ENCODE measurements at places on chromosomes 7 and 10.

GRCh38 chr10:7560519-7560918, 106.2 kb downstream of the ITIH5 start:
- DNase-seq = no peak

DNA sequence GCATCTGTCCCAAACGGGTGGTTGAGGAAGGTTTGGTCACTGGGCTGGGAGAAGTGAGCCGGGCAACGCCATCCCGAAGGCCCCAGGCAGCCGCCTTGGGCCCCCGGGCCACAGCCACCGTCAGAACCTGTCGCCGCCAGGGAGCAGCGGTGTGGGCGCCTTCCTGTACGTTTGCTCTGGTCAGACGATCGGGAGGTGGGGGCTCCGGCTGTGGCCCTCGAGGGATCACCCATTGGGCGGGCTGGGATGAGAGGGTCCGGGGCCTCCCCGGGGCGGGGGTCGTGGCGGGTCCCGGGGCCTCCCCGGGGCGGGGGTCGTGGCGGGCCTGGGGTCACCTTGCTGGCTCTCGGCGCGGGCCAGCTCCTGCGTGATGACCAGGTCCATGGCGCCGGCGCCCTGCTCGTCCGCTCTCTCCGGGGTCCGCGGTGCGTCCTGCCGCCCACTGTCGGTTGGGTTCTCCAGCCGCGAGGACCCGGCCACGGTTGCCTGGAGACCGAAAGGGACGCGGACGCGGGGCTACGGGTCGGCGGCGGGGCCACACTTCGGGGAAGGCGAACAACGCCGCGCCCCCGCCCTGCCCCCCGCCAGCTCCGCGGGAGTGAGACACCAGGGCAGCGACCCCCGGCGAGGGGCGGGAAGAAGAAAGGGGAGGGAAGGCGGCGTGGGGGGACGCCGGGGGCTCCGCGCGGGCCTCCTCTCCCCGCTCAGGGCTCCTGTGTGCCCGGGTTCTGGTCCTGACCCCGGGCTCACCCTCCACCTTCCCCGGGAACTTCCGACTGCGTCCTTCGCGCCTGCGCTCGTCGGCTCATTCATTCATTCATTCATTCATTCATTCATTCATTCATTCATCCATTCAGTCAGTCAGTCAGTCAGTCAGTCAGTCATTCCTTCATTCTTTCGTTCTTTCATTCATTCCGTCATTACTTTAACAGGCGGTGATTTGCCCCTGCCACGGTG, at the start of gene CFAP46:
Gene CFAP46, minus strand, starts transcription at position 470 of the 957 bp plus-strand sequence. Its CDS starts 86 bp downstream, at position 384.
- peak; percentile 77 for DNase-seq

GRCh38 chr10:93422118-93422517, 60.0 kb downstream of the MYOF start:
- DNase-seq = no peak

DNA sequence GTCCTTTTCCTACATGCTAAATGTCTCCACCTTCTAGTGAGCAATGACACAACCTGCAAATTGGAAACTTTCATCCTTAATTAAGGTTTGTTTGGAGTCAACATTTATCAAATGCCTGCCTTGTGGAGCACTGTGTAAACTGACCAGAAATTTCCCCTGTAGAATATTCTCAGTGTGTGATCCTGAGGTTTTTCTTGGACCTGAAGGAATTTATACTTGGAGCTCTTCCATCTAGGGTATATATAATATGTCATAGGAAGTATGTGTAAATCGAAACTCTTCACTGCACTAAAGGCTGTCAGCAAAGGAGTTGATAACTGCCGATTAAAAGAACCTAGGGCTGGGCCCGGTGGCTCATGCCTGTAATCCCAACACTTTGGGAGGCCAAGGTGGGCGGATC, 152.4 kb downstream of the NSUN6 start:
- DNase-seq = no peak

DNA sequence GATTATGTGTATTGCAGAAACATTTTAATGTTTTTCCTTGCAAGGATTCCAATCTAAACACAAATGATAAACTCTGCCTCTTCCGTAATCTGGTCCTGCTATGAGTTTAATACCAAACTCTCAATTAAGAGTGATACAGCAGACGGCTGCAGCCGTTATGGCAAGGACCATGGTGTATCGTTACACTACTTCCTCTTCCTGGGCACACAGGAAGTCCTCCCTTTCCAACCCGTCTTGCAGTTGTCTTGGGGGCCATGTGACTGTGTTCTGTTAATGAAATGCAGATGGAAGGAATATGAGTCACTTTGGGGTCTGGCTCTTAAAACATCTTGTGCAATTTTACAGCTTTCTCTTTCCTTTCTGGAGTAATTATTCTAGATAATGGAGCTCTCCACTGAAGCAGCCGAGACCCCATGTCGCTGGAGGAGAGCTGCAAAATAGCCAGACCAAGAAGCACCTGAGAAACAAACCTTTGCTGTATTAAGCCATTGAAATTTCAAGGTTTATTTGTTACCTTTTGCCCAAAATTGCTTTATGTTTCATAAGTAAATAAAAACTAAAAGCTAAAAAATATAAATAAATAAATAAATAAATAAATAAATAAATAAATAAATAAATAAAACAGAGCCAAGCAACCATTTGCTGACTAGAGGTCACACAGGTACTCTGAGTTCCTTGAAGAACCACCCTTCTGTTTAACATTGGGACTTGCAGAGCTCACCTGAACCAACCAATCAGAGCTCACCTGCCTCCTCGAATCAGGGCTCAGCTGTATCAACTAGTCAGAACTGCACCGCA, 74.7 kb downstream of the FRMPD2 start:
- no peak for DNase-seq

GRCh38 chr10:92811986-92812385, 36.3 kb upstream of the EXOC6 start:
- no peak for DNase-seq

GRCh38 chr7:41872966-41873365, 170.1 kb upstream of the INHBA start:
- no peak for DNase-seq

GRCh38 chr7:70571961-70572360, 560.0 kb upstream of the GALNT17 start:
- no peak for DNase-seq

DNA sequence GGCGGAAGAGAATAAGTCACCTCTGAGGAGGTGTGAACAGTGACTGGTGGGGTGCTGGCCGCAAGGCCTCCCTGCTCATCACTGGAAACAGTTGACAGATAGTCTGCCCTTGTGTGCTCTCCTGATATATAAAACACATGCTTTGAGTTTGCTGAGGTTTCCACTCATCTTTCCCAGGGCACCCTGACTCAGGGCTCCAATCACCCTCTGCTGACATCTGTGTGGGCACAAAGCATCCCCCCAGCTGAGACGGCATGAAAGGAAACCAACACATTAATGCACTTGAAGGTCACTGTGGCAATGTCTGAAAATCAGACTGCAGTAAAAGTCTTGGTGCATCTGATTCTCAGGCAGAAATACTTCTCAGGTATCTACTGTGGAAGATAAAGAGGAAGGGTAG, 49.8 kb downstream of the EPDR1 start:
- DNase-seq = no peak

DNA sequence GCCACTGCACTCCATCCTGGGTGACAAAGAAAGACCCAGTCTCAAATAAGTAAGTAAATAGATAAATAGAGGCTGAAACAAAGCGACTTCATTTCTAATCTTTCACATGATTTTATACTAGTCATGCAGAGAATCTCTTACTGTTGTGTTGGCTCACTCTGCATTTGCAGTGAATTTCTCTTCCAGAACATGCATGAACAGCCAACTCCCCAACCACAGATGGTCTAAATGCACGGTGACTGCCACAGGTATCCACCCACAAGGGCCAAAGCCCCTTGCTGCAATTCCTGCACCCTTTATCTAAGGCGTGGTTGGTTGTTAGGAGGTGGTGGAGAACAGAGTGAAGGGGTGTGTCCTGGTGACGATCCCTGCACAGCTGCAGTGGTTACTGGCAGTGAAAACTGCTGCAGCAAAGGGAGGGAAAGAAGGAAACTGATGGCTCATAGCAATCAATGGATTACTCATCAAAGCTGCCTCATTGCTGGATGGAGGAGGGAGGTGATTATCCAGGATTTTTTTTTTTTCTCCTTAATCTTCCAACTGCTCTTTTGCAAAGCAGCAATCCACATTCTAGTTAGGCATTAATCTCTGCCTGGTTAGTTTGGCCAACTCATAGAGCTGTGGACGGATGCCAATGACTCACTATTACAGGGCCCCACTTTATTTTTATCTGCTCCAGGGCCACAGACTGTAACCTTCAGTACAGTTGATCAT, 50.6 kb downstream of the PRTFDC1 start:
- no peak for DNase-seq

DNA sequence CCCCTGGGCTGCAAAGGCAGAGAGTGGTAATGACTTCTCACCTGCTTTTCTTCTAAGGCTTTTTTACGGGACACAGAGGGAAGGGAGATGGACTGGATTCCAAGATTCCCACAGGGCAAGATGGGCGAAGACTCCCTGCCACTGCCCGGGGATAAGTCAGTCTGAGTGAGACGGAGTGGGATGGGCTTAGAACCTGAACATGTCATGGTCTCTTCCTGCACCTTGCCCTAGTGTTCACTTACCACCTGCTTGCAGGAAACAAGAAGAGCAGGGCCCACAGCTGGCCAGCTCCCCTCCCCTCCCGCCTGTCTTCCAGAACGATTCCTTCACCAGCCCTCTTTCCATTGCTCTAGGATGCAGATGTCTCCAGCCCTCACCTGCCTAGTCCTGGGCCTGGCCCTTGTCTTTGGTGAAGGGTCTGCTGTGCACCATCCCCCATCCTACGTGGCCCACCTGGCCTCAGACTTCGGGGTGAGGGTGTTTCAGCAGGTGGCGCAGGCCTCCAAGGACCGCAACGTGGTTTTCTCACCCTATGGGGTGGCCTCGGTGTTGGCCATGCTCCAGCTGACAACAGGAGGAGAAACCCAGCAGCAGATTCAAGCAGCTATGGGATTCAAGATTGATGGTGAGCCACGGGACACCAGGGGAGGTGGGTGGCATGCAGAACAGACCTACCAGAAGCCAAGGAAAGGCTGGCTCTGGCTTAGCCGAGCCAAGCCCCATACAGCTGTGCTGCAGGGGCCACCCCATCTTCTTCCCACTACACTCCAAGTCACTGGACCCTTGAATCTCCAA, 1.3 kb downstream of the SERPINE1 start:
- no peak for DNase-seq

DNA sequence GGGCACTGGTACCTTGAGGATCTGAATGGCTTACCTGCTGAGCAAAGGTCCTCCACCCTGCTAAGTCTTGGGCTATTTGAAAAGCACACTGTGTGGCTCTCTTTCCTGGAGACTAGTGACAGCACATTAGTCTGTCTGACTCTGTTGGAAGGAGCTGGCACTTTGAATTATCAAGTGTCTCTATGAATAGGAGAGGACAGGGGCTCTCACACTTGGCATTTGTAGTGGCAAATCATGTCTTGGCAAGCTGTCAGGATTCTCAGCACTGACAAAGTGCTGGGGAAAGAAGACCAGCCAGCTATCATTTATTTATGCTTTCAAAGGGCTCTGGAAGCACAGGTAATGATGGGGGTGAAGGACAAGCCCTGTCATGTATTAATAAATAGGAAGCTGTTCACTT, 62.8 kb downstream of the MTPN start:
- no peak for DNase-seq

GRCh38 chr7:131995324-131995723, 438.9 kb upstream of the PODXL start:
- no peak for DNase-seq

DNA sequence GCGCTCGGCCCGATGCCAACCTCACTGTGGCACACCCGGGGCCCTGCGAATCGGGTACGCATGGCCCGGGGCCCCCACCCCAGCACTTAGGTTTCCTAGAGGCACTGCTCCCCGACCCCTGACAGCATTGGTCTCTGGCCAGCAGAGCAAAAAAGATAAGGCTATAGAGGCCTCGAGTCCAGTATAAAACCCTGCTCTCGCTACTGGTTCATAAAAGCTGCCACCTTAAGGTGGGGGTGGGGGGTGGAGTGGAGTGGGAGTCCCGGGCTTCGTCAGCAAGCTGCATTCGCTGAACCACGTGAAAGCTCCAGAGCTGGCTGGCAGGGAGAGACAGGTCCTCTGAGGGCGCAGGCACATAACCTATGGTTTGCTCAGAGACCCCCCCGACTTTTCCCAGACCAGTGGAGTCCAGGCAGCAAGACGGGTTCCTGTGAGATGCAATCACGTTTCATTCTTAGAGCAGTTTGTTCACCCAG, 1.3 kb downstream of the KAZALD1 start:
- no peak for DNase-seq

GRCh38 chr10:100482834-100483185, 20.0 kb downstream of the WNT8B start:
- no peak for DNase-seq
